ENCODE measurements at places on chromosomes 3 and 15.
A peak's percentile ranks its signal among the peaks of the same experiment; 100 is the strongest.

- DNase-seq, result peak; percentile 67
Measured at GRCh38 chr3:32392536-32393302, 1.1 kb downstream of the CMTM7 start.

- no peak for DNase-seq
Measured at GRCh38 chr3:184783319-184783718, 28.6 kb upstream of the VPS8 start.

DNA sequence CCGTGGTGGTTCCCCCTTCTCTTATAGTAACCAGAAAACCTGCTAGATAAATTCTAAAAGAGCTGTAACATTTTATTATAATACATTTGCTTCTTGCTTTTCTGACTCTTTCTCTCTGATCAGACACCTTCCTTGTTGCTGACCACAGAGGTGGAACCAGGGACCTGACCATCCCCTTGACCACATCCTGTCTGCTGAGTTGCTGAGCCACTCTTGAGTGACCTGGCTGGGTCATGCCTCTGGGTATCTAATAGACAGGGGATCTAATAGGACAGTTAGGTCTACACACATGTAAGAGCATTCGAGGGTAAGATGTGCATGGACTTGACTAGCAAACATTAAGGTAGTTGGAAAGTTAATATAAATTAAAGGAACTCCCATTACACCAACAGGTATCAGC is 22.8 kb upstream of the TRIM59 start:
- DNase-seq, result no peak

GRCh38 chr3:63960048-63960711 is 48.0 kb upstream of the SCAANT1 start:
- DNase-seq, result peak; percentile 71

- DNase-seq, result no peak
Measured at GRCh38 chr3:140420621-140421357, 257.1 kb upstream of the TRIM42 start.

DNA sequence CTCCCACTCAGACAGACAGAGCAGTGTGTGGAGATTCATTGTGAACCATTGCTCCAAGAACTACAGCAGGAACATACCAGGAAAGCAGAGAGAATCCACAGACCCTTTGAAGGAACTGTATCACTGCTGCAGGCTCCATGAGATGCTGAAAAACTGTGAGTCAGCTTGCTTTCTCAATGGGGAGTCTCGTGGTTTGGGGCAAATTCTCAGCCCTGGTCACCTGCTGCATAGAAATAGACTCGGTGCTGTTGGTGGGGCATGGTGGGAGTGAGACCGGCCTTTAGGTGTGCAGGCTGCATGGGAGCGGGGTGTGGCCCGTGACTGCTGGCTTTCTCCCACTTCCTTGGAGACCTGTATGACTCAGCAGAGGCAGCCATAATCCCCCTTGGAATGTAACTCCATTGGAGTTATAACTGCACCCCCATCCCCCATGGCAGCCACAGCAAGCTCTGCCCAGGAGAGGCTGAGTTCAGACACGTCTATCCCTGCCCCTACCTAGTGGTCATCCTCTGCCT is 35.6 kb downstream of the ALCAM start:
- DNase-seq, result no peak
